ENCODE measurements at places on chromosomes 7 and 10.
A peak's percentile ranks its signal among the peaks of the same experiment; 100 is the strongest.

- DNase-seq, result no peak
Measured at GRCh38 chr7:70502117-70502863, 629.7 kb upstream of the GALNT17 start.

DNA sequence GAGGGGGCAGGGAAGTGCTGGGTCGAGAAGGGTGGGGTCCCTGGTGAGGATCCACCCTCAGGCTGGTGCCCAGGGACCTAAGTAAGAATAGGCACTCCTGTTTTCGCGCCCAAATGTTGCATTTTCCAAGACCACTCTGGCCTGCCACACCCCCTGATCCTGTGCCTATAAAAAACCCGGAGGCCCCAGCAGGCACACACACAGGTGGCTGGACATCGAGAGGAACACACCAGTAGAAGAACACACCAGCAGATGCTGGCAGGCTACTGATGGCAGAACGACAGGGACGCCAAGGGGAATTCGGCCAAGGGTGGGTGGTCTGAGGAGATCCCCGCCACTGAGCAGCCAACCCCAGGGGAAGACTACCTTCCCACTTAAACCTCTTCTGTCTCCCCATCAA lies 633.9 kb upstream of the POT1 start:
- DNase-seq, result no peak

DNA sequence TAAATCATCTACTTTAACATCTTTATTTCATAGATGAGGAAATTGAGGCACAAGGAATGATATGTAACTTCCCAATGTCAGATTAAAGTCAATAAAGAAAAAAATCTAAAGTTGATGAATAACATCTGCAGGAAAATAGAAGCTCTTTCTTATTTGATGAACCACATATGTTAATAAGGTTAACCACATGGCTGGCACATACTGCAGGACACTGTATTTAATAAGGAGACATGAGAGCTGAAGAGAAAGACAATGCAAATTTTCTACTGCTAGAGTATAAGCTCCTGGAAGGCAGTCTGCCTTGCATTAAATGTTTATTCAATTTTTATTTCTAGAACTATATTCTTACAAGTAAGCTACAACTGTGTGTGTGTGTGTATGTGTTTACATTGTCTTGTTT lies 4.4 kb downstream of the RAB11FIP2 start:
- DNase-seq, result no peak

DNA sequence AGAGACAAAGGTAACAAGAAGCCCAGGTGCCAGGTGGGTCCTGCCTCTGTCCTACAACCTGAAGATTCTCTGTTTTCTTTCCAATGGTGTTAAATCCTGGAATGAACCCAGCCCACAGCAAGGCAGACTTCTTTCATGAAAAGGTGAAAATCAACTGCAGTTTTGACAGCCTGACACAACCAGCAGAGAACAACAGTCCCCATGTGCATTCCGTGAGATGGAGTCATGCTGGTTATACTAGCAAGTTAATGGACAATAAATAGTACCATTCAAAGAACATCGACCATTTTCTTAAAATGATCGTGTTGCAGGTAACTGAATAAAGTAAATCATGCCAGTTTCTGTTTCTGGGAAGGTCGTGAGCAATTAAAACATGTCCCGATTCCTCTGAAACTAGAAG lies 131.5 kb downstream of the SFMBT2 start:
- no peak for DNase-seq

DNA sequence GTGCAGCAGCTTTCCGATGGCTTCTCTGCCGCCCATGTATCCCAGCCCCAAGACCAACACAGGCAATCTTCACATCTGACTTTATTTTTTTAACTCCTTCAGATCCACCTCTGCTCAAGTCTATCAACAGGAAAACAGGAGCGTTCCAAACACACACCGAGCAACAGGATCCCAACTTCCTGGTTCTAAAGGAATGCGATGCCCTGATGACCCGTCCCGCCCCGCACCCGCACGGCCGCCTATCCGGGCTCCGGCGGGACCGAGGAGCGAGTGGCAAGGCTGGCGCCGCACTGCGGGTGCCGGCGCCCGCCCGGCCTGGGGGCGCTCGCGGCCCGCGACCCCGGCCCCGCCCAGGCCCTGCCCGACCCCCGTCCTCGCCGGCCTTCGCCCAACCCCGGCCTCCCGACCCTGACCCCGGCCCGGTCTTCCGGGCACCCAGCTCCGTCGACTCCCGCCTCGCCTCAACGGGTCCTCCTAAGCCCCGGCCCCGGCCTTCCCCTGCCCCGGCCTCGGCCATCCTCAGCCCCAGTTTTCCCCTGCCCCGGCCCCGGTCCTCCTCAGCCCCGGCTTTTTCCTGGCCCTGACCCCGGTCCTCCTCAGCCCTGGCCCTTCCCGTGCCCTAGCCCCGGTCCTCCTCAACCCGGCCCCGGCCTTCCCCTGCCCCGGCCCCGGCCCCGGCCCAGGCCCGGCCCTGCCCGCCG lies 730 bp downstream of the LARP4B start:
- DNase-seq, result peak; percentile 35

GRCh38 chr7:105270117-105270516 lies 118.6 kb downstream of the SRPK2 start:
- no peak for DNase-seq

DNA sequence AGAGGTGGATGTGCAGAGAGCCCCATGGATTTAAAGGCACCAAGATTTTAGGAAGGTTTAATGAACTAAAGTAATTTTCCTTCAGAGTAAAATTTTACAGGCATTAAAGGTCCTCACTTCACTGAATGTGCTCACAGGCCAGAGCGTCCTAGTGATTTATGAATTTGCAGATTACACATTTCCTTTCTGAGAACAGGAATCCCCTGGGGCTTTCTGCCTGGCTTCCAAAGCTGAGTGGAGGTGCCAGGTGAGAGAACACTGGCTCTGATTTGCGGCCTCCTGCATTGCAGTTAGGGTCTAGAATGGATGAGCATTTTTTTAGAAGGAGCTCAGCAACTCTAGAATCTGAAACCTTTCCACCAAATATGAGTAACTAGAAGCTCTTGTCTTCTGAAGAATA lies 194.3 kb downstream of the SORCS3 start:
- DNase-seq, result peak; percentile 20

GRCh38 chr7:150973571-150974451 lies 4.3 kb downstream of the KCNH2 start:
- no peak for DNase-seq
